ENCODE measurements at places on chromosomes 6 and 20.

DNA sequence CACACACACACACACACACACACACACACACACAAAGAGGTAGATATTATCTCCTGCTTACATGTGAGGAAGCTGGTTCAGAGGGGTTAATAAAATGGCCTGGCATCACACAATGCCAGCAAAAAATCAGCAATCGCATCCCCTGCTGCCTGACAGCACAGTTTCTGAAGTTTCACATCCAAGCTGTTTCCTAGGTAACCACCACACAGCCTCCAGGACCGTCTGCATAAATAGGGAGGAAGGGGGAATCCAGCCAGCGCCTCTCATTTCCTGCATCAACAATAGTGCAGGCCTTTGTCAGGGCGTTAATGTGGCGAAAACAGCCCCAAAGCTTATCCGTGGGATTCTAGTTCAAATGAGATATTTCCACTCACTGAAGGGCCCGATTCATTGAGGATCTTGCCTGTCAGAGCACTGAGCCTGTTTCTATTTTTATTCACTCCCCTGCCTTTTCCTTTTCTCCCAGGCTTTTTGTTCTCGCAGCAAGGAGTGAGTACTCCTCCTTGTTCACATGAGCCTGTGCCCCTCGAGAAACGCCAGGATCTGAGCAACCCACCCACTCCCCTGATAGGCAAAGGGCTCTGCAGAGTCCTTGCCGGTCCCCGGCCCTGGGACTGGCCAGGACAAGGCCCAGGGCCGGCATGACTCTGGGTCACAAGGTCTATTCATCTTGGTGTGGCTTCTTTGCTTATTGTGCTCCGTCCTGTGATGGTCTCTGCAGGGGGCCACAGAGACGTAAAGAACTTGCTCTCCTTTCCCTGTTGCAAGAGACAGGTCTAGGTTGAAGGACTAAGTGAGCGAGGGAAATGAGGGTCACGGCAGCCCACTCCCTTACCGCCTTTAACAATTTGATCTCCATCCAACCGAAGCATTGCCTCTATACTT, 32.7 kb downstream of the TUBB2B start:
- DNase-seq, result no peak

DNA sequence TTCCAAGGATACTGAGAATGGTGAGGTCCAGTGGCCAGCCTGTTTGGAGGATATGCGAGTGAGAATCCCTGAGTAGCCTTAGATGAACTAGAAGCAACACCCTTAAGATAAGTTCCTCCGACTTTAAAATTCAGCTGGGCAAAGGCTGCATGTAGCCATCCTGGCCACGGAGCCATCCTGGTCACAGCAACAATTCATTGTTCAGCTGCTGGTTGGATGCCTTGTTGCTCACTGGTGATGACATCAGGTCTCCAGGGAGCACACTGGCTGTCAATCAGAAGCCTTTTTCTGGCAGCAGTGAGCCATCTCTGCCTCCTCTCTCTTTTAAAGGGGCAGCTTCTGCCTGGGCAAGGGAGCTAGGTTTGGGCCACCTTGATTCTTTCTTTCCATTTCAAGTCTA, 22.4 kb upstream of the RIMS4 start:
- DNase-seq, result no peak

- no peak for DNase-seq
Measured at GRCh38 chr20:49891476-49892110, 23.7 kb downstream of the SPATA2 start.

GRCh38 chr20:60362531-60362930, 404.3 kb downstream of the CDH26 start:
- no peak for DNase-seq

DNA sequence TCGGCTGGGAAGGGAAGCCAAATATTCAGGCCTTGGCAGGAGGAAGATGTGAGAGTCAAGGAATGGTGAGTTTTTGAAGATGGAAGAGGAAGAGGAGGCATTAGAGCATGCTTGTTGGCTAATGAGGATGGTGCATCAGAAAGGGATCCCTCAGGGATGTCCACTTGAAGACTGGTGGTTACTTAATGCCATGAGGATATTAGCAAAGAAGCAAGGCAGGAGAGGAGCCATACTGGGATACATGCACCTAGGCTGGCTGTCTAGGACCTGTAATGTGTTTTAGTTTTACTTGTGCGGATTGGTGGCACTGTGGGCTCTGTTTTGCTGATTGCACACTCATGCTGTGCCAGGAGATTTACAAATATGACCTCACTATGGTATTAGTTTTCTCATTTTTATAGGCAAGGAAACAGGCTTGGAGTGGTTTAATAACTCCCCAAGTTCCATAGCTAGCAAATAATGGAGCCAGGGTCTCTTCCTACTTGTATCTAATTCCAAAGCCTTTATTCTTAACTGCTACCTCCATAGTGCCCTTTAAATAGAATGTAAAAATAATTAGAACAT, 37.8 kb downstream of the NCOA7 start:
- no peak for DNase-seq

- DNase-seq, result no peak
Measured at GRCh38 chr20:60030471-60030870, 72.2 kb downstream of the CDH26 start.

DNA sequence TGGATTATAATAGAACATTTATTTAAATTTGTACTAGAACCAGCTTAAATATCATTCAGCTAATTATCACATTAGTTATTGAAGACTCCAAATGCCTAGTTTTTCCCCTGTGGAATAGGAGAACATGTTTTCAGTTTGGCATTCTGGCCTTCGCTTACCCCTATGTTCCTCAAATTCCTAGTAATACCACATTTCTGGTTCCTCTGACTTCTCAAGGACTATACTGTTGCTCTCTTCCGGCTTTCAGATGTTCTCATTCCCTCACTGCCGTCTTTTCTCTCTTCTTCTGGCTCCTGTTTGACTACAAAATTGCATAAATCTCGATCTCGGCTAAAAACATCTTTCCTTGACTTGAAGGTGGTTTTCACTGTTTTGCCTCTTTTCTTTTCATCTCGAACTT, 71.8 kb upstream of the KHDRBS2 start:
- DNase-seq, result no peak

DNA sequence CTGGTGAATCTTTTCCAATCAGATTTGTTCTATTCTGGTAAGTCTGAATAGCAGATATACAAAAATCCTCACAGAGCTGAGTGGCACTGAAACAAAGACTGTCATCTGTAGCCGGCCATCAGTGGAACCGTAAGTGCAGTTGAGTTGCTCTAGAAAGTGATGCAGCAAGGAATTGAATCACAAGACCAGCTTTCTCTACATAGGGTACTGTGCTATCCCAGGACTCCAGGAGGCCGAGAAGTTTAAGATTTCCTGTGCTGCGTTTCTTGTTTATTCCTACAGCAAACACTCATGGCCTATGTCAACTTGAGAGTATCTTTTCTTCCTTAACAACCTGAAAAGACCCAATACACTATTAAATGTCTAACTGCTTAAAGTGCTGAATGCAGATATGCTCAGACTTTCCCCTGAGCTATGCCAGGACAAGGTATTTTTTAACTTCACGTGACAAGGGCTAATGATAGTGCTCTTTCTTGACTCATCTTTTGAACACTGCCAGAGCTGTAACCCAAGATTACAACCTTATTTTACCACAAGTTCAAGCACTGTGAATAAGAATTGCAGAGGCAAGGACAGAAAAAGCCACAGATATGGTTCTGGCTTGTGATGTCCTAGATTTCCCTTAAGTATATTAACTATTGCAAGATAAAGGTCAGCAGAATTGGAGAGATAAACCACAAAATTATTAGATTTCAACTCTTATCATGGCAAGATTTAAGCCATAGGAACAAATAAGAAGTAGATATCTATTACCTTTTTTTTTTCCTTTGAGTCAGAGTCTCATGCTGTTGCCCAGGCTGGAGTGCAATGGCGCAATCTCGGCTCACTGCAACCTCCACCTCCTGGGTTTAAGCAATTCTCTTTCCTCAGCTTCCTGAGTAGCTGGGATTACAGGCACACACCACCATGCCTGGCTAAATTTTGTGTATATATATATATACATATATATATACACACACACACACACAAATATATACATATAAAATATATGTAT, 71.6 kb downstream of the GJA1 start:
- no peak for DNase-seq

- DNase-seq, result no peak
Measured at GRCh38 chr6:38755874-38756273, 40.8 kb downstream of the DNAH8 start.

GRCh38 chr20:37296371-37296770, 6.9 kb downstream of the MANBAL start:
- DNase-seq, result no peak

GRCh38 chr6:4032475-4032874, 46.5 kb downstream of the FAM217A start:
- no peak for DNase-seq

GRCh38 chr6:20605581-20605980, 71.3 kb downstream of the CDKAL1 start:
- DNase-seq, result no peak

DNA sequence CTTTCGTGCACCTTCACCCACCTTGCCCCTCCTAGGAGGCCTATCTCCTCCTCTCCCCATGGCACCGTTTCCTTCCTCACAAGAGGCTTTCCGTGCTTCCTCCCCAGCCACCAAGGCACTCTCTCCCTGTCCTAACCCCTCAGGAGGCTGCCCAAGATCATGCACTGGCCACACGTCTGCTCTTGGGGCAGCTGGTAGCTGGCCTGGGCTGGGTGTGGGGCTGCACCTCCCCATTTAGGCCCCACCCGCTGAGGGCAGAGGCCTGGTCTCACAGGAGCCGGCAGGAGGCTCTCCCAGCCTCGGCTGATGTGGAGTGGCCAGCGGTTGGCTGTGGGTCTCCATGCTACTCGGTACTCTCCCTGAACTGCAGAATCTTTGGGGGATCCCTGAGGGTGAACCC, 13.6 kb downstream of the NOL4L start:
- DNase-seq, result no peak

DNA sequence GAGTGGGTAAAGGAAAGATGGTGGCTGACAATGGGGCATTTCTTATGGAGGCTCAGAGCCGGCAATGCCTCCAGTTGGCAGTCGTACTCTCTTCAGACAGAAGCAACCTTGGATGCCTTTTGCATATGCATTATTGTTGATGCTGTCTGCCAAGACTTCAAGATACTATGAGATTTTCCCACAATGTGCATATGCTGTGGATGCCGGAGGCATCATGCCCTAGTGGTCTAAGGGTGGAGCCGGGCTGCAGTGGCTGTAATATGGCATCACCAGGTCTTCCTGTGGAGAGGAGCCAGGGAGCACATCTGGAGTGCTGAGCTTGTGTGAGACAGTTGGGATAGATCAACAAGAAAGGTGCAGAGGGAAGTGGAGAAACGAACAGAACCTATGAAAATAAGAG, 104.9 kb downstream of the FOXC1 start:
- no peak for DNase-seq

DNA sequence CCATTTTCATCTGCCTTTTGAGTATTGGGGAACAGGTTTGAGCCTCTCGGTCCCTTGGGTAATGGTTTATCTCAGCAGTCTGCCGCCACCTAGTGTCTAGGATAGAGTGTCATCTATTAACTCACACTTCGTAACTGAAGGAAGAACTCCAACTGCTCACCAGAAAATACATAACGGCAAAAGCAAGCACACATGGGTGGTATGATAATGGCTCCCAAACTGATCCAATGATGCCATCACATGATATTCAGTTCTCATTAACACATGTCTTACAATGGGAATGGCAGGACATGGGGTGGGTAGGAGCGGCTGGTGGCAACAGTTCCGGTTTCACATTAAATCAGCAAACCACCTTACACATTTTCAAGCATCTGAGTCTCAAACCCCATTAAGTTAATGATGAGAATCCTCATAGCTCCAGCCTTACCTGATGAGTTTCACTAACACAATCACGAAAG, 110.7 kb upstream of the PHACTR1 start:
- DNase-seq, result peak; percentile 11

- DNase-seq, result no peak
Measured at GRCh38 chr6:138897031-138897430, 91.0 kb downstream of the REPS1 start.

- DNase-seq, result no peak
Measured at GRCh38 chr6:23591761-23592160, 534.3 kb upstream of the NRSN1 start.

GRCh38 chr20:50804437-50805348, 9.8 kb downstream of the BCAS4 start:
- DNase-seq, result no peak

GRCh38 chr20:52263757-52264156, 72.2 kb upstream of the ZFP64 start:
- DNase-seq, result no peak

All from stimulated activated CD4-positive, alpha-beta T cell treated with anti-CD3 and anti-CD28 coated beads, Interleukin-12 subunit alpha, Interleukin-12 subunit beta, amount 100 ng/mL, for 48 hours (primary cell).